NCI-H526 treated with DMSO at 0.1 percent for 48 hours (cell line): ENCODE measurements at places on chromosomes 5 and 9.

GRCh38 chr9:136254381-136255165, 9.0 kb upstream of the QSOX2 start:
- no peak for DNase-seq

- DNase-seq, result no peak
These were observed 97.0 kb upstream of the NIPAL4 start for GRCh38 chr5:157362982-157363381.

DNA sequence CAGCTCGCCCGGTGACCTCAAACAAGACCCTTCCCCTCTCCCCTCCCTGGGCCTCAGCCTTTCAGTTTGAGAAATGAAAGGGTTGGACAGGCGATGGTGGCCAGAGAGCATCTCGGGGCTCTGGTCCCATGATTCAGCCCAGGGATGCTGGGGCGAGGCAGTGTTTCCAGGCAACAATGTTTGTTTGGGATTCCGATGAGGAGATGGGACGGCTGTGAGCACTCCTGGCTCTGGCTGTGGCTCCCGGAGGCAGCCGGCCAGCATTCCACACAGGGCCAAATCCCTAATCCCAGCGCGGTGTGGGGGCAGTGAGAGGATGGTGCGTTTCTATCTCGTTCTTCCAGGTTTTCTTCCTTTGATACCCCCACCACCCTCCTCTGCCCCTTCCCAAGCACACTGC, 66.0 kb downstream of the HMCN2 start:
- no peak for DNase-seq

- DNase-seq, result no peak
These were observed 12.0 kb downstream of the PRRX2 start for GRCh38 chr9:129677456-129677855.

DNA sequence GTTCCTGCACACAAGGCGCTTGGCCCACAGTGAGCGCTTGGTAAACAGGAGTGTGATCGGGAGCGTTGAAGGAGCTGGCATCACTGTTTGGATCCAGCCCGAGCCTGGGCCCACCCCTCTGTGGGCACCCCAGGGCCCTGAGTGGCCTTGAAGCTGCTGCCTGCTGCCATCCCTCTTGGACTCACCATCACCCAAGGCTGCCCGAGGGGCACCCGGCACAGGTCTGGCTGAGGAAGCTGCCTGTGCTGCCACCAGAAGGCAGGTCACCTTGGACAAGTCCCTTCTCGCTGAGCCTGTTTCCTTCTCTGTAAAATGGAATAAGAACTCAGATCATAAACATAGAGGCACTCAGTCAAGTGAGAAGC, 53.6 kb downstream of the LRSAM1 start:
- DNase-seq, result no peak

DNA sequence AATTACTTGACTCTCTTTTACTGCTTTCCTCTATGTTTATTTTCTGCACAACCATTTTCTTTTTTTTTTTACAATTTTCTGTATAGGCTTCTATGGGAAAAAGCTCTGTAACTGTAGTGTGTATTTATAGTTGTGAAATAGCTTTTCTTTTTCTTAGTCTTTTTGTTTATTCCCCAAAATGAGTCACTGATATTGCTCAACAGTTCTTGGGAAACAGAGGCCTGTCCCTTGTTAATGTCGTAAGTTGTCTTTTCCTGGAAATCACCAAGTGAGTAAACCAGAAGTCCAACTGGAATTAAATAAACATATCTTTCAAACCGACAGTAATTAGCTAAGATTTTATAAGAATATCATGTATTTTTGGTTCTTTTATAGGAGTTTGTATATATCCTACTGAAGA, 325.1 kb upstream of the PRR16 start:
- DNase-seq, result no peak
